ENCODE measurements at places on chromosomes 6 and 20. TPM values are rescaled to one million over a fixed set of nuclear protein-coding genes. Genes with fewer than 3 reads are reported as not detected.

The EDN1 gene
- total RNA-seq, result 0.95 TPM

The TPX2 gene
- total RNA-seq, result 0.75 TPM

The RBM24 gene
- 2.6 TPM for total RNA-seq

The PNLDC1 gene
- not detected for total RNA-seq

The HCRTR2 gene
- not detected for total RNA-seq

The KIAA1755 gene
- not detected for total RNA-seq

The TUBB1 gene
- total RNA-seq, result not detected

The SLC22A3 gene
- not detected for total RNA-seq

The PKIG gene
- 4.7 TPM for total RNA-seq

The NR2E1 gene
- not detected for total RNA-seq

The PABPC1L gene
- total RNA-seq, result 31.9 TPM

The SLC23A2 gene
- total RNA-seq, result 21.1 TPM

The ARMC12 gene
- total RNA-seq, result 1.1 TPM

The SLC35D3 gene
- not detected for total RNA-seq

The PHACTR1 gene
- 1.6 TPM for total RNA-seq

The ANKRD66 gene
- not detected for total RNA-seq
